Astrocyte (in vitro differentiated cells and primary cell): ENCODE measurements at places on chromosomes 11 and 22.

- H3K4me1 ChIP-seq, result peaks cover 4% of the 10 kb centered on the region
- peak overlapping the region; percentile 56 for H3K27ac ChIP-seq
- peak; percentile 42 for DNase-seq
- H3K36me3 ChIP-seq, result no peaks in the 10 kb centered on the region
Observed at GRCh38 chr11:103338621-103339484, 229.6 kb downstream of the DYNC2H1 start.

GRCh38 chr11:79294845-79295731, 145.7 kb downstream of the TENM4 start:
- H3K27me3 ChIP-seq, result no peaks in the 10 kb centered on the region
- no peak for DNase-seq
- no peaks in the 10 kb centered on the region for H3K4me1 ChIP-seq
- no peak overlapping the region for H3K4me3 ChIP-seq
- peaks cover 2% of the 10 kb centered on the region for H3K36me3 ChIP-seq
- no peak overlapping the region for H3K27ac ChIP-seq

- peaks cover 15% of the 10 kb centered on the region for H3K36me3 ChIP-seq
- no peak for DNase-seq
- H3K4me1 ChIP-seq, result peaks cover 46% of the 10 kb centered on the region
- H3K27me3 ChIP-seq, result no peaks in the 10 kb centered on the region
Observed at GRCh38 chr11:12768726-12769673, 94.8 kb downstream of the TEAD1 start.

GRCh38 chr22:27867085-27867952, 51.7 kb downstream of the PITPNB start:
- peak overlapping the region; percentile 76 for H3K27ac ChIP-seq
- no peak overlapping the region for H3K4me3 ChIP-seq
- peaks cover 16% of the 10 kb centered on the region for H3K4me1 ChIP-seq
- peak; percentile 72 for DNase-seq

- H3K27me3 ChIP-seq, result no peaks in the 10 kb centered on the region
- no peak overlapping the region for H3K27ac ChIP-seq
- DNase-seq, result peak; percentile 73
Observed at GRCh38 chr11:69122630-69123431, 32.9 kb upstream of the SMIM38 start.

DNA sequence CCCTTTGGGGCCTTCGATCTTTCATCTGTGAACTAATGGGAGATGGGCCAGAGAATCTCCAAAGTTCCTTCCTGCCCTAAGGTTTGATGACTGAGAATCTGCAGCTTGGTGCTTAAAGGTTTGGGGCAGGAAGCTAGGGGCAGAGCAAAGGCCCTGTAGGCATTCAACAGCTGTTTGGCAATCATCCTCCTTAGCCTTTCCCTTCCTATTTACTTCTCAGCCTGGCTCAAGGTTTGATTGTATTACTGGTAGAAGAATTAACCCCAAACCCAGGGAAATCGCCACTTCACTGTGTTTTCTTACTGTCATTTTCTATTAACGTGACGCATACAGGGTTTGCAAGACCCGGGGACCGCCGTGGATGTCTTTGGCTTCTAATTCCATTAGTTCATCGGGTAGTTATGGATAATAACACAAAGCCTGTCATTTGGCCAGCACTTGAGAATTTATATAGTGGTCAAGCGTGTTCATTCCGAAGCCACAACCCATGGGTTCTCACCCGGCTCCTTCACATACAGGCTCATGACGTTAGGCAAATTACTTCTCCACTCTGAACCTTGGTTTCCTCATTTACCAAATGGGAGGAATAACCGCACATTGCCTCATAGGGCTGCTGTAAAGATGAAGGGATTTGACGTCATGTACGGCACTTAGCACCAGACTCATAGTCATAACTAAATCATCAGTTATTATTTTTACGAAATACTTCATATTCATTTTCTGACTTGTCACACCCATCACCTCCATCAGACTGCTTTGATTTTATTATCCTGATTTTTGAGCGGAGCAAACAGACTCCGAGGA, 158.1 kb downstream of the FBXO7 start:
- H3K4me1 ChIP-seq, result no peaks in the 10 kb centered on the region
- no peak overlapping the region for H3K4me3 ChIP-seq
- no peaks in the 10 kb centered on the region for H3K36me3 ChIP-seq
- no peaks in the 10 kb centered on the region for H3K27me3 ChIP-seq

GRCh38 chr11:69940246-69940610, 121.0 kb upstream of the FGF3 start:
- no peak for DNase-seq
- no peak overlapping the region for H3K27ac ChIP-seq
- H3K36me3 ChIP-seq, result no peaks in the 10 kb centered on the region
- H3K4me3 ChIP-seq, result no peak overlapping the region
- H3K4me1 ChIP-seq, result peaks cover 8% of the 10 kb centered on the region
- no peaks in the 10 kb centered on the region for H3K27me3 ChIP-seq

DNA sequence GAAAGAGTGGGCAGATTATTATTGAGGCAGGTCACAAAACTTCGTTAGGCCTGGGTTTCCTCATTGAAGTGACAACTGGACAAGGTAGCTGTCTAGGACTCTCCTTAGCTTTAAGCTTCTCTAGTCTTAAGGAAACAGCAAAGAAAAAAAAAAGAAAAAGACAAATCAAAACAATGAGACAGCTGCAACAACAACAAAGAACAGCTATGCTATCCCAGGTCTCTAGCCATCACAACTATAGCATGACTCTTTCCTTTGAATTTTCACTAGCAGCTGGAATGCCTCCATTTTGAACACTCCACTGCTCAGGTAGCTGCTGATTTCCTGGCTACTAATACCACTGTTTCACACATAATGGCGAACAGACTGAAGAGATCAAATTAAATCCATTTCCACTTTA, 302.4 kb upstream of the SORL1-AS1 start:
- H3K27ac ChIP-seq, result no peak overlapping the region
- H3K4me3 ChIP-seq, result no peak overlapping the region
- no peaks in the 10 kb centered on the region for H3K27me3 ChIP-seq
- H3K36me3 ChIP-seq, result no peaks in the 10 kb centered on the region

DNA sequence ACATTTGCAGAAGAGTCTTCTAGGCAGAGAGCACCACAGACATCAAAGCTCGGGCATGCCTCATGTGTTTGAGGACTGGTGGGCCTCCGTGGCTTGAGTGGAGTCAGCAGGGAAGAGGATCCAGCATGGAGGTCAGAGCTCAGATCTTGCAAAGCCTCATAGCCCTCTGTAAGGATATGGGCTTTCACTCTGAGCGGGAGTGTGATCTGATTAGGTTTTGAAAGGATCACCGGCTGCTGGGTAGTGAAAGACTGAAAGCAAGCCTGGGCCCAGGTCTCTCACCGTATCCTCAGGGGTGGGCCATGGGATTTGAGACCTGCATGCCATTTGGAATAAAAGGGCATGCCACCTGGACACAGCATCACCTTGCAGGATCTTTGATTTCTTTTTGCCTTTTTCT, 112.7 kb downstream of the TEAD1 start:
- no peaks in the 10 kb centered on the region for H3K36me3 ChIP-seq
- H3K27ac ChIP-seq, result no peak overlapping the region
- H3K27me3 ChIP-seq, result no peaks in the 10 kb centered on the region
- no peak for DNase-seq

DNA sequence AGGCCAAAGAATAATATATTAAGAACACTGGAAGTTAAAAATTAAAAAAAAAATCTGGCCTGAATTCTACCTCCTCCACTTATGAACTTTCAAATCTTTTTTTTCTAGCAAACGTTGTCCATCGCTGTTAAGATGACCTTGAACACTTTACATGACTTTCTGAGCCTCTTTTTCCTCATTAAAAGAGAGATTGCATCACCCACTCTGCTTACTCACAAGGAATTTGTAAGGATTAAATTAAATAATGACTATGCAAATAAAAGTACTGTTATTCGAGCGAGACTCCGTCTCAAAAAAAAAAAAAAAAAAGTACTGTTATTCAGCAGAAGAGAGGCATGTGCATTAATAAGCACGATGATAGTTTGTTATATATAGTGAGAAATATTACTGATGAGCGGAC, 285.1 kb upstream of the CCDC90B start:
- H3K27me3 ChIP-seq, result no peaks in the 10 kb centered on the region
- H3K4me3 ChIP-seq, result no peak overlapping the region

GRCh38 chr22:24208012-24208749, 26.9 kb downstream of the SUSD2 start:
- no peaks in the 10 kb centered on the region for H3K27me3 ChIP-seq
- H3K36me3 ChIP-seq, result no peaks in the 10 kb centered on the region
- peaks cover 28% of the 10 kb centered on the region for H3K4me1 ChIP-seq
- peak overlapping the region; percentile 88 for H3K27ac ChIP-seq

DNA sequence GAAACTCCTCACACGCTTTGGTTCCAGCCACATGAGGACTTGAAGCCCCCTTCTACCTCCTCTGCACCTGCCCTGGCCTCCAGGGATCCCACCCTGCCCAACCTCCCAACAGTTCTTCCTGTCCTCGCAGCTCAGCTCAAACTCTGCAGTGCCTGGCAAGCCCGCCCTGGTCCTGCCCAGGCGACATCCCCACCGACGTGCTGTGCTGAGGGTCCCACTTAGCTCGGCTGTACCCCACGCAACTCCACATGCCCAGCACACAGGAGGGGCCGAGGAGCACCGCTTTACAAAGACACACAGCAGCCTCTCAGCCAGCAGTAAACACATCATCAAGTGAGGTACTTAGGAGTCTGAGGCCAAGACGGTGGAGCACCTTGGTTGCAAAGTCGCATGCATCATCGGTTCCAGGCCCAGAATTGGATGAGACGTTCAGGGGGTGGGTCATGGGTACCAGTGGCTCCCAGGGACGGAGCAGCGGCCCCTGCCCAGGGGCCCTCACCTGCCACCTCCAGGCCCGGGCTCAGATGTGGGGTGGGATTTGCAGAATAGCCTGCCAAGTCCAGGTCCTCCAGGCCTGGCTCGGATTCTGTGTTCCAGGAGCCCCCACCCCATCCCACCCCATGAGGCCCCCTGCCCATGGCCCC, 72.6 kb downstream of the CELSR1 start:
- peaks cover 3% of the 10 kb centered on the region for H3K27me3 ChIP-seq
- no peak overlapping the region for H3K4me3 ChIP-seq
- H3K27ac ChIP-seq, result no peak overlapping the region

- no peak for DNase-seq
- no peaks in the 10 kb centered on the region for H3K36me3 ChIP-seq
- no peaks in the 10 kb centered on the region for H3K27me3 ChIP-seq
- H3K4me1 ChIP-seq, result no peaks in the 10 kb centered on the region
- no peak overlapping the region for H3K4me3 ChIP-seq
Observed at GRCh38 chr22:50031189-50032091, 18.9 kb upstream of the IL17REL start.

DNA sequence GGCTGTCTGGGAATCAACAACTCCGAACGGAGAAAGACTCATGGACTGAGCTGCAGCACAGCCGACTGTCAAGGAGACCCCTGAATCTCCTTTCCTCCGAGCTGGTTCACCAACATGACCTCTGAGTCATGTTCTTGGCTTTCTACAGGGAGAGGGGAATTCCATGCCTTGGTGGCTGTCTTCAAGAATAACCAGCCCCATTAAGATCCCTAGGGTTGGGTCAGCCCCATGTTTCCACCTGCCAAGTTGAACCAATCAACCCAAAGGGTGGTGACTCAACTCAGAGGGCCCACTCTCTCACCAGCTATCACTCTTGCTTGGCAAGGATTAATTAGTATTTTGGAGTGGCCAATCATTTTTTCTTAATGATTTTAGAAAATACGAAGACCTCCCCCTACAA, 28.3 kb upstream of the IGSF22 start:
- peak; percentile 43 for DNase-seq
- H3K4me1 ChIP-seq, result peaks cover 8% of the 10 kb centered on the region
- no peak overlapping the region for H3K4me3 ChIP-seq
- H3K27me3 ChIP-seq, result peaks cover 4% of the 10 kb centered on the region

- peaks cover 61% of the 10 kb centered on the region for H3K4me1 ChIP-seq
- peaks cover 18% of the 10 kb centered on the region for H3K36me3 ChIP-seq
- no peak overlapping the region for H3K4me3 ChIP-seq
- no peak for DNase-seq
Observed at GRCh38 chr22:35781898-35782297, 64.2 kb downstream of the APOL5 start.

GRCh38 chr11:72069787-72070251, 10.5 kb downstream of the NUMA1 start:
- H3K27ac ChIP-seq, result peak overlapping the region; percentile 54
- H3K4me3 ChIP-seq, result peak overlapping the region; percentile 24
- peaks cover 46% of the 10 kb centered on the region for H3K4me1 ChIP-seq
- H3K27me3 ChIP-seq, result no peaks in the 10 kb centered on the region
- peak; percentile 85 for DNase-seq

DNA sequence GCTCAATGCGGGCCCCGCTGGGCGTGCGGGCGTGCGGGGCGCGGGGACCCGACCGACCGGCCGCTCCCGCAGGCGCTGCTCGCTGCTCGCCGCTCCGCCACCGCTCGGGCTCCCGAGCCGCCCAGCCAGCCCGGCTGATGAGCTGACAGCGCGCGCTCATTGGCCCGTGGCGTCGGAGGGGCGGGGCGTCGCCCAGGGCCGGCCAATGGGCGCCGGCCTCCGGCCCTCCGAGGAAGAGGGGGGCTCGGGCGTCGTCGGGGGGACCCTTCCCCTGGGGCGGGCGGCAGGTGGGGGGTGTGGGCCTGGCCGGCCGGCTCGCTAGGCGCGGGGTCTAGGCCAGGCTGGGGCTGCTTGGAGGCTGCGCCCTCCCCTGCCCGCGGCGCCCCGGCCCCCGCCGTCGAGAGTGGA, at the start of gene SCUBE1:
TSS of gene SCUBE1 (minus strand) at position 111 of the 408 bp plus-strand sequence. CDS start 111 bp downstream, outside the sequence.
- no peak within 1 kb of the TSS for H3K27ac ChIP-seq
- DNase-seq, result no peak
- H3K27me3 ChIP-seq, result peaks cover 38% of the 10 kb centered on the region
- no peaks in the 10 kb centered on the region for H3K4me1 ChIP-seq

DNA sequence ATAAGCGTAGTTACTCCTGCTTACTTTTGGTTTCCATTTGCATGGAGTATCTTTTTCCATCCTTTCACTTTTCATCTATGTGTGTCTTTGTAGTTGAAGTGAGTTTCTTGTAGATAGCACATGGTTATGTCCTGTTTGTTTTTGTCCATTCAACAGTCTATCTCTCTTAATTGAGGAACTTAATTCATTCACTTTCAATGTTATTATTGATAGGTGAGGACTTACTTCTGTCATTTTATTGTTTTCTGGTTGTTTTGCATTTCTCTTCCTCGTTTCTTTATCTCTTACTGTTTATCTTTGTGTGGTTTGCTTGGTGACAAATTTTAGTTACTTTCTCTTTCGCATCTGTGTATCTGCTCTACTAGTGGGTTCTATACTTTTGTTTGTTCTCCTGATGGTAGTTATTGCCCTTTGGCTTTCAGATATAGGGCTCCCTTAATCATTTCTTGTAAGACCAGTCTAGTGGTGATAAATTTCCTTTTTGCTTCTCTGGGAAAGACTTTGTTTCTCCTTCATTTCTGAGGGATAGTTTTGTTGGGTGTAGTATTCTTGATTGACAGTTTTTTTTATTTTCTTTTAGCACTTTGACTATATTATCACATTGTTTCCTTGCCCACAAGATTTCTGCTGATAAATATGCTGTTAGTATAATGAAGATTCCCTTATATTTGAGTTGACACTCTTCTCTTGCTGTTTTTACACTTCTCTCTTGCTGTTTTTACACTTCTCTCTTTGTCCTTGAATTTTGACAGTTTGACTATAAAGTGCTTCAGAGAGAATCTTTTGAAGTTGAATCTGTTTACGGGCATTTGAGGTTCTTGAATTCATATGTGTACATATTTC, 9.0 kb upstream of the RAG1 start:
- H3K4me1 ChIP-seq, result no peaks in the 10 kb centered on the region
- DNase-seq, result no peak
- no peak overlapping the region for H3K4me3 ChIP-seq
- H3K27me3 ChIP-seq, result peaks cover 5% of the 10 kb centered on the region
- no peak overlapping the region for H3K27ac ChIP-seq

GRCh38 chr11:79940165-79940564, 499.3 kb upstream of the TENM4 start:
- no peaks in the 10 kb centered on the region for H3K4me1 ChIP-seq
- no peaks in the 10 kb centered on the region for H3K36me3 ChIP-seq
- no peak overlapping the region for H3K27ac ChIP-seq
- H3K4me3 ChIP-seq, result no peak overlapping the region
